ENCODE measurements at places on chromosomes 11 and 22.

DNA sequence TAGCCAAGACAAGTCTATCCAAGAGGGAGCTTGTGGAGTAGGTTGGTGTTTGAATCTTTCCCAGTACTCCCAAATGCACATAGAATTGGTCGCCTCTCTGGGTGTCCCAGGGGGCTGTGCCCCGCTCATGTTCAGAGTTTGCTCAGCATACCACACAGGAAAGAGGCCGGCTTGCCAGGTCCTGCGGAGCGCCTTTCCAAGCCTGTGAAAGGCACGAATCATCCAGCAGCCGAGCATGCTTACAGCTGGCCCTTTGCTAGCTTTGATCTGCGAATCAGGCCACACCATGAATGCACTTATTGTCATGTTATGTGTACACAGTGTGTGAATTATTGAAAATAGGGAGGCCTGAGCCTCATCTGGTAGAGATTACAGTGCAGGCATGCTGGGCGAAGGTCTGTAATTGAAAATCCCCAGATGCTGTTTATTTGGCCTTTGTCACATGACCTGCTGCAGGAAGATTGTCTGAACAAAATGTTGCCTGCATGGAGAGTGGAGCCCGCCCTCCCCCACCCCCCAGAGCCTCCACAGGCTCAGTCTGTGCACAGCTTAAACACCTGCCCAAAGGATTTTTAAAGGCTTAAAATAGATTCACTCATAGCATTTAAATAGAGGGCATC is 163.3 kb upstream of the RASSF10 start:
- no peak for DNase-seq

DNA sequence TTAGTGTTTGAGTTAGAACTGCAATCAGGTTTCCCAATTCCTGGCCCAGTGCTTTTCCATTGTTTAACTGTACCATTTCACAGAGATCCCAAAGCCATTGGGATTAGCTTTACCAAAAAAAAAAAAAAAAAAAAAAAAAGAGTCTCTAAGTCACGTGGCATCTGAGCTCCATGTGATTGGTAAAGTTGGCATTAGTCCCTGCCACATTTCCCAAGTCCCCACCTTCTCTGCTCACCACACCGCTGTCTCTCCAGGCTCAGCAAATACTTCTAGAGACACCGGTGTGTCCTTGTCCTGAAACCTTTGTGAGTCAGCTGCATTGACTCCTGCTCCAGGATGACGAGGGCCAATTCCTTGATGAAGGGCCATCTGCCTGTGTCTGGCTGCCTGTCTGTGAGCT is 305.3 kb downstream of the KIRREL3 start:
- DNase-seq: no peak

DNA sequence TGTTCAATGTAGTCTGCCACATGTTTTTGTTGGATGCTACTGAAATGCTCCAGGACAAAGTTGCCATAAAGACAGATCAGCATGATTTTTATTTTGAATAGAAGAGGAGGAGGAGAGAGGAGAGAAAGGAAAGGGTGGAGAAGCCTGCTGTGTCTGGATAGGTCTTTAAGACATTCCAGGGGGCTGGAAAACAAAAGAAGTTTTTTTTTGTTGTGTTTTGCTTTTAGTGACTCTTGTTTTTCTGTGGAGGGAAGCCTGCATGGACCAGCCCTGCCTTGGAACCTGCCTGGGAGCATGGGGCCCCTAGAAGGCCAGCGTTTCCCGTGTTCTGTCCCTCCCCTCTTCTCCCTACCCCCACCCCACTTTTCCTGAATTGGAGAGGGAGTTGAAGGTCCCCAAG is 2.3 kb downstream of the TSPAN18 start:
- DNase-seq: no peak

GRCh38 chr22:31628969-31629708 is 32.9 kb downstream of the PISD start:
- DNase-seq: no peak

DNA sequence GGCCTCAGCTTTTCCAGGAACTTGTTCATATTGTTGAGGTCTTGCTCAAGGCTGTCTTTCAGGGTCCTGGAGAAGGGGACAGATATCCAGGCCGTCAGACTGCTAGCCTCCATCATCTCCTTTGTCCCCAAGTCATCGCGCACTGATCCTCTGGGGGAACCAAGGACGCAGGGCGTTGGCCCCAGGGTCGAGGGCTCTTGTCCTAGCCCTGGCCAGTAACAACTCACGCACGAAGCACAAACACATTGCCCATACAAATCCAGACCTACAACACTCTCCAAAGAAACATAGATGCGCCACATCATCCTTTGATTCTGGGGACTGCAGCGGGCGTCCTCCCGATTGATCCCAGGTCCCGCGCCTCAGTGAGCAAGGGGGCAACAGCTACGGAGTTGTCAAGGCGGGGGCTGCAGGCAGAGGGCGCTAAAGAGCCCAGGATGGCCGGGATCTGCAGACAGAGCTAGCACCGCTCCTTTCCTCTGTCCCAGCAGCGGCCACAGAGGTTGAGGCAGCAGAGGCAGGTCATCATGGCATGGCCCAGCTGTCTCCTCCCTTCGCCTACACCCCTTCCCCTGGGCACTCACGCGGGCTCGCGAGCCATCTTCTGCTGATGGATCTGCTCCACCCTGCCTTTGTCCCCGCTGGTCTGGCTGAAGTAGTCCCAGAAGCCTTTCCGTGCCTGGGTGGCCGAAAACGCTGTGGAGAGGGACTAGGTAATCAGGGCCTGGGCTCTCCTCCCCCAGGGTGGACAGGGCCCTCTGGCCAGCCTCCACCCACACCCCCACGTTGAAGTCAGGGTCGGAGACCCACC is 472 bp downstream of the APOA5 start:
- peak; percentile 67 for DNase-seq

DNA sequence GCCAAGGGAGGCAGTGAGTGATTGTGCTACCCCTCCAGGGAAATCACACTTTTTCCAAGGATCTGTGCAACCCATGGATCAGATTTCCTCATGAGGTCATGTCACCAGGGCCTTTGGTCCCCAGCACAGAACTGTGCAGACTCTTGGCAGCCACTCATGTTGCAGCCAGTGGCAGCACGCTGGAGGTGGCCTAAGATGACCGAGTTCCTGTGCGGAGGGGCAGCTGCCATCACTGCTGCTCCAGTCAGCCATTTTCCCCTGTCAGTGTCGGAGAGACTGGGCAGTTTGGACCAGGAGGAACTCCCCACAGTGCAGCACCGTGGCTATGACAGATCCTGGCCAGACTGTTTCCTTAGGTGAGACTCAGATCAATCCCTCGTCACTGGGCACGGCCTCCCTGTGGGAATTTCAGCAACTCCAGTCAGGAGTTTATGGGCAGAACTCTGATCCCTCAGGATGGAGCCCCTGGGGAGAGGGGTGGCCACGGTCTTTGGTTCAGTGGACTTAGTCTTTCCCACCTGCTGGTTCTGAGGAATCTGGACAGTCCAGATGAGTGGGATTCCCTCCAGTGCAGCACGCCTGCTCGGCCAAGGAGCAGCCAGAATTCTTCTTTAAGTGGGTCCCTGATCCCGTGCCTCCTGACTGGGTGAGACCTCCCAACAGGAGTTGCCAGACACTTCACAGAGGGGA is 194.6 kb upstream of the CARD18 start:
- DNase-seq: no peak

DNA sequence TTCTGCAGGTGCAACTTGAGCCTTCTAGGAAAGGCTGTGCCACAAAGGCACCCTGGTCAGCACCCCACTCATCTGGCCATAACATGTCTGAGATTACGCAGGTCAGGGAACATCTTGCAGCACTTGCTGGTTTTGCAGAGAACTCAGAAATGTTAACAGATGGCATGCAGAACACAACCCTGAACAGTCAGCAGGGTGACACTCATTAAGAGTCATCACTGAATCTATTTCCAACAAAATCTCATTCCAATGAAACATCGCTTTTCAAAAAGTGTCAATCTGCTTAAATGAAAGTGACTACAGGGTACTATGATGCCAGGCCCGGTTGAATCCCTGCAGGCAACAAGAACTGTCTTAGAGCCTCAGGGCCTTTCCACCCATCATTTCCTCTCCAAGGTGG is 369.8 kb upstream of the CCDC90B start:
- no peak for DNase-seq

DNA sequence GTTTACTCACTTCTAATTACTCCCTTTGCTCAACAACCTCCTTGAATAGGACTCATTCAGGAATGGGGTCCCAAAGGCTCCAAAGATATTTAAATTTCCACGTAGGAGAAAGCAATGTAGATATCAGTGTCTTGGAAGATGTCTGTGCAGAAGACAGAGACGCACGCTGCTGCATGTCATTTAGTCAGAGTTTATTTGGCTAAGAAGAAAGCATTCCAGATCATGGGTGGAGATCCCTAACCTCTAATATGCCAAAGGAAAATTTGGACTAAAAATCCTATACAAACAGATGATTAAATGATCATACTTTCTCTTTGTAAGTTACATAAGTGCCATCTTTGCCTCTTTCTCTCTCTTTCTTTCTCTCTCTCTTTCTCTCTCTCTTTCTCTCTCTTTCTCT is at the start of gene OR10D3:
Gene OR10D3, plus strand, starts transcription at position 278 of the 400 bp plus-strand sequence. CDS start 1,925 bp downstream, outside the sequence.
- no peak for DNase-seq

DNA sequence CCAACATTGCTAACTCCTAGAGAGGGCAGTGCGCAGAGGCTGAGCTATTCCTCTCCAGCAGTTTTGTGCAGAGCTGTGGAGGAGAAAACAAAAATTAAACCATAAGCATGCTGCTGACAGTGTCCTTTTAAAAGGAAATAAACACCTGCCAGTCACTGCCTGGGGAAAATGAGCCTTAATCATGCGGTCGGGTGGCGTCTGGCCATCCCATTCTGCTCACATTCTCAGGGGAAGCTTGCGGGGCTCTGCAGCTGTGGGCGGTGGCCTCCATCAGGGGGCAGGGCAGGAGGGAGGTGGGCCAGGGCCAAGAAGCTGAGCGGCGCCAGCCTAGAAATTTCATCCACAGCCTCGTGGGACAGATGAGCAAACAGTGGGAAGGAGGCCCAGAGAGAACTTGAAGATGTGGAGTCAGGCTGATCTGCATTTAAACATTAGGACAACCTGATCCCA is 71.0 kb upstream of the TP53I11 start:
- no peak for DNase-seq

- DNase-seq: no peak
Observed at GRCh38 chr11:90747057-90747456, 524.2 kb upstream of the CHORDC1 start.

GRCh38 chr11:1830322-1831223 is 4.2 kb upstream of the SYT8 start:
- DNase-seq: no peak

GRCh38 chr22:44151676-44152075 is 29.0 kb upstream of the PARVG start:
- no peak for DNase-seq

- no peak for DNase-seq
Observed at GRCh38 chr22:21646608-21647590, 4.8 kb downstream of the SDF2L1 start.

DNA sequence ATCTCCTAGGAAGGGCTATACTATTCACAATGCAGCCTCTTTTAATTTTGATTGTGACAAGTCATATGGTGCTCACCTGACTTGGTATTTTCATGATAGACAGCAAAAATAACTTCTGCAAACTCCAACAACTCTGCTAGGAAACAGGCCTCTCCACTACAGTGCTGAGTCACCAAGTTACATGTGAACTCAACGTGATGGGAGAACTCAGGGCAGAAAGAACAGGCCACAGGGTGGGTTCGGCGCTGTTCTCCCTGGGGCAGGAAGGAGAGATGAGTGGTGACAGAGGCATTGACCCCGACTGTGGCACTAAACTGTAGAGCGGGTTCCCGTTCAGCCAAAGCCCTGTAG is 76.6 kb upstream of the UCP3 start:
- DNase-seq: no peak

- DNase-seq: no peak
Observed at GRCh38 chr22:39481595-39481994, 20.5 kb upstream of the MIEF1 start.

GRCh38 chr11:78560153-78560552 is 14.5 kb downstream of the NARS2 start:
- DNase-seq: peak; percentile 4

DNA sequence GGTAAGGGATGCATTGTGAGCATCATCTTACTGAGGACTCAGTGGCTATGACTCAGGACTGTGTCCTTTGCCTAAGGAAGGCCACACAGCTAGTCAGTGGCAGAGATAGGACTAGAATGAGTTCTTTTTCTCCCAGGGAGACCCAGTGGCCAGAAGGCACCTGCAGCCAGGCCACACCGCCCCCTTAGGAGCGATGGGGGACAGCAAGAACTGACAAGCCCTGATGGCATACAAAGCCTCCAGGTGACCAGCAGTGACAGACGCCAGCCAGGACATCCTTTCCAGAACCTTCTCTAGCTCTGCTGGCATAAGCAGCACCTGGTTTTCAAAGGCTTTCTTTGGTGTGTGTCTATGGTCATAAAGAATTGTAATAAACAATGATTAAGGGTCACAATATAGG is 240.1 kb downstream of the ST3GAL4 start:
- DNase-seq: no peak

DNA sequence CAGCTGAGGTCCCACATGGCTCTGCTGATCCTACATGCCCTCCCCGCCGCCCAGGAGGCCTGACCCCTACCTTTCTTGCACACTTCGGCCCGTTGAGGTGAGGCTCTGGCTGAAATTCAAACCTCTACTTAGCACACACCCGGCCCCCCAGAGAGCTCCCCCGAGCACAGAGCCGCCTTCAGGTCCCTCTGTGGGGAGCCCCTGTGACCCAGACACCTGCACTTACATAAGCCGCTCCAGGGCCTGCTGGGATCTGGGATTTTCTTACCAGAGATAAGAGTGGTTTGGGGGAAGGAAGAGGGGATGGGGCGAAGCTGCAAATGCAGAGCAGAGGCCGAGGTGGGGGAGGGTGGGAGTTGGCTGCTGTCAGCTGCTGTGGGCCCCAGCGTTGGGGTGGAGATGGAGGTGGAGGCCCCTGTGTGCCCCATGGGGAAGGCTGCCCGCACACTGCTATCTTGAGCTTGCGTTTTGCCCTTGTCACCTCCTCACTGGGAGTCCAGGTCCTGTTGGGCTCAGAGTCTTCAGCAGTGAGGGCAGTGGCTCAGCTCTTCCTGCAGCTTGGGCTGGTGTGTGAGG is 30.6 kb downstream of the CAPN1 start:
- no peak for DNase-seq

- no peak for DNase-seq
Observed at GRCh38 chr11:2592559-2593392, 107.0 kb downstream of the KCNQ1OT1 start.

- no peak for DNase-seq
Observed at GRCh38 chr22:28791841-28792490, 8.4 kb downstream of the XBP1 start.

- peak; percentile 61 for DNase-seq
Observed at GRCh38 chr11:60775420-60775961, 9.6 kb upstream of the MS4A10 start.

GRCh38 chr11:87879118-87879517 is 296.1 kb downstream of the RAB38 start:
- no peak for DNase-seq
